ENCODE measurements at places on chromosomes 7 and 10.
A peak's percentile ranks its signal among the peaks of the same experiment; 100 is the strongest.

DNA sequence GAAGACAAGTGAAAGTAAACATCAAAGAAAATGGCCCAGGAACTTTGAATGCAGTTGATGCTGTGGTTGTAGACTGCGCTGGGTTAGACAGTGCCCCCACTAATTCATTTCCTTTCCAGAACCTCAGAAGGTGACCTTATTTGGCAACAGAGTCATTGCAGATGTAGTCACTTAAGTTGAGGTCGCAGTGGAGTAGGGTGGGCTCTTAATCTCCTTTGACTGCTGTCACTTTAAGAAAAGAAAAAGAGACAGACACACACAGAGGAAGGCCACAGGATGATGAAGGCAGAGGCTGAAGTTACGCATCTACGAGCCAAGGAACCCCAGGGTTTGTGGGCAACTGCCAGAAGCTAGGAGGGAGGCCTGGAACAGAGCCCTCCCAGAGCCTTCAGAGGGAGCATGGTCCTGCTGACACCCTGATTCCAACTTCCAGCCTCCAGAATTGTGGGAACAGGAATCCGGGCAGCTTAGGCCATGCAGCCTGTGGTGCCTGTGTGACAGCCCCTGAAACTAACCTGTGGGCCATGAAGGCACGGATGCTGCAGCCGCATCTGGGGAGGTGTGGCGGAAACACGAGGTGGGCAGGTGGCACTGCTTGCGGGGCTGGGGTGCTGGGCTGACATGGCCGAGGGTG lies 107.6 kb downstream of the PRKAG2 start:
- H3K4me3 ChIP-seq, result no peak overlapping the region
- H3K27me3 ChIP-seq, result no peaks in the 10 kb centered on the region
- H3K27ac ChIP-seq, result no peak overlapping the region

DNA sequence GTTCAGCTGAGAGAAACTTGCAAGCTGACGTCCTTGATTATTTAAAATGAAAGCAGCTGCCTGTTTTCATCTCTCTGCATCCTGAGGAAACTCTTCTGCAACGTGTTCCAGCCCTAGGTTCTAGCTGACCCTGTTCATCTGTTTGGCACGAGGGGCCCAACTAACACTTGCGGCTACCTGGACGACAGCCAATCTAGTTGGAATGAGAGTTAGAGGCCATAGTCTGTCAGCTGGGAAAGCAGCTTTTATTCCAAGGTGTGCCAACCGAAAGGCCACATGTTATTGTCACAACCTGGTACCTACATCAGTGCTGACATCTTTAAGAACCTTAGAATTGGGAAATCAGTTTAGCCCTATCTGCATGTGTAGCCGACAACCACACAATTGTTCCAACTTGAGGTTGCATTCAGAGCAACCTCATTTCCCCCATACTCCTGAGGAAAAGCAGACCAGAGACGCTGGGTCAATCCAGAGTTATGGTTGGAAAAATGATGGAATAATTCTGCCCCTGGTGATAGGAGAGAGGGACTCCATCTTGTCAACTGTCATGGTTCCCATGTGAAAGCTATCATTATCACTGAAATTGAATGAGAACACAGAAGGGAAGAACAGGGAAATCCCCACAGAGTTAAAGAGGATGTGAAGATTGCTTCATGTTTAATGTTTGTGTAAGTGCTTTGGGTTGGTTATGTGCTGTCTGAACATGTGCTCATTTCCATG lies 121.6 kb downstream of the EGFR start:
- H3K27ac ChIP-seq, result no peak overlapping the region
- no peak overlapping the region for H3K4me3 ChIP-seq
- DNase-seq, result no peak
- no peaks in the 10 kb centered on the region for H3K36me3 ChIP-seq
- H3K4me1 ChIP-seq, result no peaks in the 10 kb centered on the region
- no peaks in the 10 kb centered on the region for H3K27me3 ChIP-seq

DNA sequence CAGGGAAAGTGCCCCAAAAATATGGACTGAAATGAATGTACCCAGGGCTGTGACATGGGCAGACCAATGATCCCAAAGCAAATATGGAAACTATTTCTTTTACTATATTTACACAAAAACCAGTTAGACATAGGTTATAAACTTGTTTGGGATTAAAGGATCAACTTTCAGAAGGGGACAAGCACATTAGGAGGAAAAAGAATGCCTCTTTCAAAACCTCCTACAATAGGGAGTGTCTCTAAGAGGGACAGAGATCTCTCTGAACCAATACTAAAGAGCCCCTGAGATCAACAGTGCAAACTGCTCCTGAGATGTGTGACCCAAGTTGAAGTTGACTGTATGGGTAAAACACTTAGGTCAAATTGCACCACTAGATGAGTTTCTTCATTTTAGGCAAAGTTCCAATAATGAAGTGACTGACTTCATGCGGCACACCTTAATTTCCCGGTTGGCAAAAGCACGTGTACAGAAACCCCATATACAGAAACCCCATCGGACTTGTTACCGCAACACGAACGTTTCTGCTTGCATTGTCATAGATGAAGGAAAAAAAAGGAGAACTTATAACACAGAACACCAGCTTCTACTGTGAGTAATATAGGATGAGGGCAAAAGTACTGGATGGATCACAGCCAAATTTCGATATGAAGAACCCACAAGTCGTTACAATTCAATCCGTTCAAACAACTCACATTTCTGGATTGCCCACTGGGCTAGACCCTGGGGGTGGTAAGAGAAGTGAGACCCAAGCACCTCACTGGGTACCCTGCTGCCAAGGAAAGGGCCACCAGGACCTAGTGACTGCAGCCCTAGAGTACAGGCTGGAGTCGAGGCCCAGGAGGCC lies 4.3 kb downstream of the SVIL start:
- H3K4me3 ChIP-seq, result no peak overlapping the region
- H3K27me3 ChIP-seq, result no peaks in the 10 kb centered on the region
- no peak overlapping the region for H3K27ac ChIP-seq
- no peaks in the 10 kb centered on the region for H3K36me3 ChIP-seq
- H3K4me1 ChIP-seq, result peaks cover 8% of the 10 kb centered on the region
- no peak for DNase-seq

DNA sequence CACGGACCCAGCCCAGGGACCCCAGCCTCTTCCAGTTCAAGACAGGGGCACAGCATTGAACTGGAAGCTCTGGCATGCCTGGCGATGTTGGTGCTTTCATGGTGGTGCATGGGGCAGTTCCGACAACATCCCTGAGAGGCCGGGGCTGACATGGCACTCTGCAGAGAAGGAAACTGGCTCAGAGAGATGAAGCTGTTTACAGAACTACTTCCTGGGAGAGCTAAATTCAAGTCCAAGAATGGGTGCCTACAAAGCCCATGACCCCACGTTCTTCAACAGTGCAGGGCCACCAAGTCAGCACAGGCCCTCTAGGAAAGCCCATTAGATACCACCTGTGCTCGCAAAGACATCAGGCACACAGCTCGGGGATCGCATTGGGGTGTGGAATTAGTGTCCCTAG lies 470.9 kb upstream of the MGMT start:
- H3K4me3 ChIP-seq, result no peak overlapping the region
- no peaks in the 10 kb centered on the region for H3K4me1 ChIP-seq
- H3K27ac ChIP-seq, result no peak overlapping the region
- no peaks in the 10 kb centered on the region for H3K27me3 ChIP-seq
- DNase-seq, result no peak

DNA sequence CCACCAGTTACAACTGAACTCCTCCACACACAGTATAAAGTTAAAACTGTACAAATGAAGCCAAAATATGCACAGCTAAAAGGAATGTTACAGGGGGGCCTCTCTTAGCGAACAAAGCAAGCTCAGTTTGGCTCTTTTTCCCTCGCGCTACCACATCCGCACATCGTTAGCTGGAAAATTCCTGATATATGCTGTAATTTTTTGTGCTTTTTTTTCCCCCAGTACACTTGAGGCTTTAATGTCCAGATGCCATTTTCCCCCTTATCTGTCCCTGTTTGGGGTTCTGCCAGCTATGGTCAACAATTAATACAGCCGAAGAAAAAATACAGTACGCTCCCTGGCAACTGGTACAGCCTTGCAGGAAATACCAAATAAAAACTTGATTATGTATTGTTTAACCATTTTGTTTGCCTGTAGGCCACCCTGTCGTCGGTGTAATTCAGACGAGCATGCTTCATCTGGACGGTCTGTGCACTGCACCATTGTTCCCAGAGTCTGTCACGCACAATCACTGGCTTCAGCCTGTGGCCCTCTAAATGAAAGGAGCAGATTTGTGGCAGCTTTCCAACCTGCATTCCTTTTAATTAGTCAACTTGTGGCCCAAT lies 108.1 kb upstream of the FAM133B start:
- no peaks in the 10 kb centered on the region for H3K27me3 ChIP-seq
- no peak overlapping the region for H3K4me3 ChIP-seq
- no peak for DNase-seq
- no peaks in the 10 kb centered on the region for H3K36me3 ChIP-seq
- no peaks in the 10 kb centered on the region for H3K4me1 ChIP-seq

DNA sequence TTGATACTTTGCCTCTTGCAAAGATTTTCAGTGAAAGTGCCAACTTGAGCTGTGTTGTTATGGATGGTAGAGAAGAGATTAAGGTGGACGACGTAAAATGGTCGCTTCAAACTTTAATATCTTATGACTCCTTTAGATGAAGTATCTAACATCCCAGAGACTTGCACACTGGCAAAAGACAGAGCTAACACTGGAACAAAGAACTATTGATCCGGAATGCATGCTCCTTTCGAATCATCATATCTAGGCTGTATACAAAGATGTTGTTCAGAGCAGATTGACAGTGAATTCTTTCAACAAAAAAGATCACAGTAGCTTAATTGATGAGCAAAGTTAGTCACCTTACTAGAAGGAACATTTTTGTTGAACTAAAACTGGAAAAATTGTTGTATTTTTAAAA lies 592.7 kb downstream of the NXPH1 start:
- DNase-seq, result no peak
- no peaks in the 10 kb centered on the region for H3K4me1 ChIP-seq
- no peak overlapping the region for H3K4me3 ChIP-seq
- no peaks in the 10 kb centered on the region for H3K36me3 ChIP-seq
- H3K27me3 ChIP-seq, result no peaks in the 10 kb centered on the region

DNA sequence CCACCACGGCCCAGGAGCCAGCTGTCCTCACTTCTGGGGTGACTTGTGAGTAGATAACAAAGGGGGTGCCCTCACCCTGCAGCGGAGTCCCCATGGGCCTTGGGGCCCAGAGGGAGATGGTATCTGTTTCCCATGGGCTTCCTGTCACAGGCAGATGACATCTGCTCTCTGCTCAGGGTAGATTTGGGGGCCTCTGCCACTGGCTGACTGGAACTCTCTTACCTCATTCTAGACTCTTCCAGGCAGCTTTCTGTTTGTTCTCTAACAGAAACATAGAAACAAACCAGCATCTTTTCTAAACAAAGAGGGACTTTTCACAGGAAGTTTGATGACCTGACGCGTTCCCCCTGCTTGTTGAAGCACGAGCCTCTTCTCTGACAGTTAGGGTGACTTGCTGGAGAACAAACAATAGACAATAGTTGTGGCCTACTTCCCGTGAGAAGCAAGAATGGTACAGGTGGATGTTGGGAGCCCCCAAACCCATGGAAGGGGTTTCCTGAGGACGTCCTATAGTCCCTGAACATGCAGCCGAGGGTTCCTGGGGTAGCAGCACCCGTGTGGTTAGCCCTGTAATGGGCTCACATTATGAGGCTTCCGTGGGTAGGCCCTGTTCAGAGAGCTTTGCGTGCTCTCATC lies 61.6 kb downstream of the GRK5 start:
- H3K27ac ChIP-seq, result no peak overlapping the region
- DNase-seq, result no peak
- H3K4me1 ChIP-seq, result no peaks in the 10 kb centered on the region
- no peak overlapping the region for H3K4me3 ChIP-seq

GRCh38 chr7:12879139-12879538 lies 191.7 kb downstream of the ARL4A start:
- no peak for DNase-seq
- H3K36me3 ChIP-seq, result no peaks in the 10 kb centered on the region

- no peaks in the 10 kb centered on the region for H3K27me3 ChIP-seq
- no peaks in the 10 kb centered on the region for H3K4me1 ChIP-seq
- H3K4me3 ChIP-seq, result no peak overlapping the region
- no peak overlapping the region for H3K27ac ChIP-seq
- no peaks in the 10 kb centered on the region for H3K36me3 ChIP-seq
- DNase-seq, result no peak
Observed at GRCh38 chr7:149642589-149642988, 130.8 kb downstream of the ZNF467 start.

DNA sequence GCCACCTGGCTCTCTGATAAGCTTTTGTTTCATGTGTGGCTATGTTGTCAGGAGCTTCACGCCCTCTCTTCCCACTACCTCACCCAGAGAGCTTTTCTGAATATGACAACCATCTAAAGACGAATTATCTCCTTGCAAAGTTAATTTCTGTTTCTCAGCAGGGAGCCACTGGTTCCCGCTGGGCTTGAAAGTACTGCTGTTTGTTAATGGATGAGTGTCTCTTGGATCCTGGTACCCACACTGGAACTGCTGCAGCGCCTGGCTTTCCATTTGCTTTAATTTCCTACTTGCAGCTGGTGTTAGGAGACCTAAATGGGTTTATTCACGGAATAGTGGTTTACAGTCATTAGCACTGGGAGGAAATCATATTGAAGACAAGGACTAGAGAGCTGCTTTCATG lies 267.9 kb upstream of the LRGUK start:
- H3K4me1 ChIP-seq, result no peaks in the 10 kb centered on the region
- no peak overlapping the region for H3K27ac ChIP-seq
- no peaks in the 10 kb centered on the region for H3K36me3 ChIP-seq
- no peak overlapping the region for H3K4me3 ChIP-seq

GRCh38 chr10:15419279-15419874 lies 48.3 kb upstream of the FAM171A1 start:
- H3K4me1 ChIP-seq, result no peaks in the 10 kb centered on the region
- H3K36me3 ChIP-seq, result no peaks in the 10 kb centered on the region
- peak; percentile 53 for DNase-seq
- no peak overlapping the region for H3K4me3 ChIP-seq

GRCh38 chr7:155737590-155737989 lies 74.7 kb downstream of the SHH start:
- no peaks in the 10 kb centered on the region for H3K27me3 ChIP-seq
- H3K27ac ChIP-seq, result no peak overlapping the region
- DNase-seq, result no peak
- H3K36me3 ChIP-seq, result peaks cover 4% of the 10 kb centered on the region

DNA sequence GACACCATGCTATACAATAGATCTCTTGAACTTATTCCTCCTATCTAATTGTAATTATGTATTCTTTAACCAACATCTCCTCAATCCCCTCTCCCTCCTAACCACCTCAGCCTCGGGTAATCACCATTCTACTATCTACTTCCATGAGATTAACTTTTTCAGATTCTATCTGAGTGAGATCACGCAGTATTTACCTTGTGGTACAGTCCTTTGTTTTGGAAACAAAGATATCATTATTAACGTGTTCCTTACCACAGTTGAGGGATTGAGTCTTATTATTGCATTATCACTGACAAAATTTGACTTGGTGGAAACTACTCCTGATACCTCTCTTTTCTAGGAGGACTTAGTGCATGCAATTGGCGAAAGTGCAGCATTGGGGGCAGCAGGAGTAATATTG lies 26.0 kb upstream of the HYAL4 start:
- H3K27me3 ChIP-seq, result no peaks in the 10 kb centered on the region
- peak; percentile 67 for DNase-seq
- no peak overlapping the region for H3K4me3 ChIP-seq
- H3K4me1 ChIP-seq, result no peaks in the 10 kb centered on the region
- H3K27ac ChIP-seq, result no peak overlapping the region

All from mesendoderm (in vitro differentiated cells).